ENCODE measurements at places on chromosomes 3 and 15. TPM values are rescaled to one million over a fixed set of nuclear protein-coding genes. Genes with fewer than 3 reads are reported as not detected.
A peak's percentile ranks its signal among the peaks of the same experiment; 100 is the strongest.

Gene TP63
- 4.3 TPM for total RNA-seq

Gene TJP1
- total RNA-seq: 143 TPM

Gene ACSBG1
- total RNA-seq: 11.6 TPM

Gene SYNM
- 32.5 TPM for total RNA-seq

Gene ESYT3
- 4.9 TPM for total RNA-seq

Gene MBNL1
- 108 TPM for total RNA-seq

Gene POPDC2
- 0.89 TPM for total RNA-seq

DNA sequence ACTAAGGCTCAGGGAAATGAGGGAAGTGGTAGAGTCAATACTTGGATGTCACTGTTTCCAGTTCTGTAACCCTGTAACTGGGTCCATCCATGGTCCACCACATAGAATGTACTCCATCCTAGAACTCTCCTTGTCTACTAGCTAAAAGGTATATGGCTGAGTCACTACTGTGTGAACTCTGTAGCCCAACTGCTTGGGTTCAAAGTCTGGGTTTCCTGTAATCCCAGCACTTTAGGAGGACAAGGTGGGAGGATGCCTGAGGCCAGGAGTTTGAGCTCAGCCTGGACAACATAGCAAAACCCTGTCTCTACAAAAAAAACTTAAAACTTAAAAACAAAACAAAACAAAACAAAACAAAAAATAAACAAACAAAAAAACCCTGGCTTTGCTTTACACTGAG, 5.3 kb upstream of the DIS3L start:
- no peaks in the 10 kb centered on the region for H3K27me3 ChIP-seq
- H3K27ac ChIP-seq: no peak overlapping the region
- H3K36me3 ChIP-seq: no peaks in the 10 kb centered on the region
- H3K4me3 ChIP-seq: no peak overlapping the region
- H3K4me1 ChIP-seq: peaks cover 10% of the 10 kb centered on the region

GRCh38 chr3:52327486-52328290, 11.6 kb downstream of the DNAH1 start:
- no peaks in the 10 kb centered on the region for H3K27me3 ChIP-seq
- H3K4me3 ChIP-seq: no peak overlapping the region
- H3K27ac ChIP-seq: no peak overlapping the region
- no peak for DNase-seq
- peaks cover 48% of the 10 kb centered on the region for H3K36me3 ChIP-seq

DNA sequence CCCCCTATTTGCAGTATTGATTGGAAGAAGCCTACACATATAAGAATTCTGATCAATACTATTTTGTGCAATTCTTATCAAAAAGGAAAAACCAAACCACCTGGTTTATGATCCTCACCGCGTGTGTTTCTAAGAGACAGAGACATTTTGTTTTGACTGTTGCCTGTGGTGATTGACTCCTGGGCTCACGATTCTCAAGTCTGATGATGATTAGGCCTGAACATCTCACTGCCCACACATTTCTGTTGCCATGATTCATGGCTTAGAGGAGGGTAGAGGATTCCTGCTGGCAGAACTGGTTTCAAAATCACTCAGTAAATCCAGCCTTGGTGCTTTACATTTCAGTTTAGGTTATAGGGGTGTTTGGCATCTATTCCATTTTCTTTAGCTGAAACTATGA, 88.3 kb upstream of the UBE3A start:
- peaks cover 7% of the 10 kb centered on the region for H3K4me1 ChIP-seq
- no peaks in the 10 kb centered on the region for H3K36me3 ChIP-seq
- no peaks in the 10 kb centered on the region for H3K27me3 ChIP-seq
- no peak overlapping the region for H3K4me3 ChIP-seq

DNA sequence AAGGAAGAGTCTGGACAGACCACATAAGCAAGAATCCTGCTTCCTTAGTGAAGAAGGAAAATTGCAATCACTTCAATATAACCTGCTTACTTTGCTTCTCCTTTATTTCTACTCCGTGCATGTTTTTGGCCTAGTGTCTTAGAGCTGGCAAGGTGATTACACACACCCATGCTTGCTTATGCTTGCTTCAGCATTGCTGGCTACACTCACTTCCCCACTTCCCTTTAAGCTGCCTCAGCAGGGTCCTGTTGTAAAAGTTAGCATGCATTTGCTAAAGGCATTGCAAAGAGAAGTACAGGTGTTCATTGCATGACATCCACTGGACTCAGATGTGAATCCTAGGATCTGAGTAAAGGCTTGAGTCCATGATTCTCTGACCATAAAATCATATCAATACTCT, 47.5 kb upstream of the STT3B start:
- H3K27me3 ChIP-seq: no peaks in the 10 kb centered on the region
- no peak overlapping the region for H3K4me3 ChIP-seq
- H3K27ac ChIP-seq: no peak overlapping the region
- DNase-seq: no peak

DNA sequence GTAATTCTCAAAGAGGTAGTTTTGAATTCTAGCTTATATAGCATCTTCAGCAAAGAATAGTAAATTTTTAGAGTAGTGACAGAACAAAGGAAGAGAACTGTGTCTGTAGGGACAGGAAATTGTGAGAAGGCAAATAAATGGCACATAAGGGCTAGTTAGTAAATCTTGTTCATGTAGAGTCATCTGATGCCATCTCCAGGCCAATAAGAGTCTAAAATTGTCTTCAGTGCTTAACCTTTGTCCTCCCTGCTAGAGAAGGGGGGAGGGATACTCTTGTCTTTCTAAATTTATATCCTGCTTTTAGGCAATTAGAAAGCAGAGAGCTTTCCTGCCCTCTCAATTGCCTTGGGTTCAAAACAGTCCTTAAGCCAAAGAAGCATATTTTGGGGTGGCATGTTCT, 87.0 kb upstream of the DNAJC19 start:
- H3K4me1 ChIP-seq: no peaks in the 10 kb centered on the region
- H3K36me3 ChIP-seq: no peaks in the 10 kb centered on the region
- no peaks in the 10 kb centered on the region for H3K27me3 ChIP-seq
- no peak for DNase-seq
- H3K27ac ChIP-seq: no peak overlapping the region

- DNase-seq: peak; percentile 69
- no peak within 1 kb of the TSS for H3K27ac ChIP-seq
- H3K4me1 ChIP-seq: peaks cover 31% of the 10 kb centered on the region
- peaks cover 20% of the 10 kb centered on the region for H3K27me3 ChIP-seq
- no peaks in the 10 kb centered on the region for H3K36me3 ChIP-seq
Observed at GRCh38 chr3:126523745-126524428, at the start of gene CHST13. TSS of gene CHST13 (plus strand) at chr3:126524155. CDS start at chr3:126524333, 178 bp downstream.

DNA sequence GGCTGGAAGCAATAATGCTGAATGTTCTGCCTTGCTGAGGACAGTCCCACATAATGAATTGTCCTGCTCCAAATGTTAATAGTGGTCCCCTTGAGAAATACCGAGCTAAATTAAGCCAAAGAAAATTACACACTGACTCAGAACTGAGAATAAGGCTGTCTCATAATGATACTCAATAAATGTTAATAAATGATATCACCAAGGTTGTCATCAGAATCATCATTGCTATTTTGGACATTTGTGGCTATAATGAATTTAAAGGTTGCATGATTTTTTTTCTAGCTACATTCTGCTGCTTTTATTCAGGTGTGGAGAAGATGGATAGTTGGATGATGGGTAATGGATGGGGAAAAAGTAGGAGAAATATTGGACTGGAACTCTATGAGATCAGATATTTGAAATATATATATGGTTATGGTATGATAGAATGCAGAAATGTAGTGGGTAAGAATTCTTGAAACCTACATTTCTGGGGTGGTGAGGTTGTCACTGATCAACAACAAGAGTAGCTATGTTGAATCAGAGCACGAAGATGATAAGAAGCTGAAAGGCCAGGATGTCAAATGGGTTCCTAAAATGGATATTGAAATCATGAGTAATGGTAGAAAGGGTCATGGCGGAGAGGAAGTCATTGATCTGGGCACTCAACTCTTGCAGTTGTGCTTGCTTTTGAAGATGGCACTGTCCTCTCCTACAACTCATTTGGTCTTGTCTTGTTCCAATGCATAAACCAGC, 12.8 kb downstream of the CHST2 start:
- H3K36me3 ChIP-seq: no peaks in the 10 kb centered on the region
- no peak overlapping the region for H3K4me3 ChIP-seq
- no peak overlapping the region for H3K27ac ChIP-seq
- no peaks in the 10 kb centered on the region for H3K27me3 ChIP-seq

DNA sequence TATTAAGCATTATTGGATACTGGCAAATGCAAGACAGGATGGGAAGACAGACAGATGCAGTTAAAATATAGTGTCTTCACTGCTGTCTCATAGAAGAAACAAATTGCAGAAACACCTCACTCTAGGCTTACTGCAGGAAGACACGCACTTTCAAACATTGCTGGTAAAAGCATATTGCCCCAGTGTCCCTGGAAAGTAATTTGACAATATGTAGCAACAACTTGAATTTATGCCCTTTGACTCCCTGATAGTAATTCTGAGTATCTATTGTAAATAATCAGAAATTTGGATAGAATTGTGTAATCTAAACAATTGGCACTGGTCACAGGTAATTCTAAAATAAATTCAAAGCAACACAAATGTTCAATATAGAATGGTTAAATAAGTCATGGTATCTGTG, 62.0 kb downstream of the MSL2 start:
- no peak overlapping the region for H3K4me3 ChIP-seq
- H3K27ac ChIP-seq: no peak overlapping the region
- no peaks in the 10 kb centered on the region for H3K27me3 ChIP-seq
- DNase-seq: no peak
- no peaks in the 10 kb centered on the region for H3K4me1 ChIP-seq

DNA sequence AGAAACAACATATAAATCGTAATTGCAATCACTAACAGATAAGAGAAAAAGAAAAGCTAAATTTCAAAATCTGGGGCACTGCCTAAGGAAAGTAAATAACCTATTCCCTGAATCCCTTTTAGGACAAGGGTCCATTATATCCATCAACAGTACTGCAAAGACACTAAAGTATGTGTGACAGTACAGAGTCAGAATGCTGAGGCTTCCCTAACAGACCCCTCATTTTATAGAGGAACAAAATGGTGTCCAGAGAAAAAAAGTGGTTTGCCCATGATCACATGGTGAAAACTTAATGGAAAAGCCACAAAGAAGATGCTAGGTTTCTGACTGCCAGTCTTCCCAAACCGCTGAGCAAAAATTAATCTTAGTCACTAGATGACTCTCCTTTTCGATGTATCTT, 93.8 kb downstream of the DHX30 start:
- H3K27ac ChIP-seq: no peak overlapping the region
- H3K27me3 ChIP-seq: no peaks in the 10 kb centered on the region
- H3K36me3 ChIP-seq: no peaks in the 10 kb centered on the region
- no peak overlapping the region for H3K4me3 ChIP-seq

DNA sequence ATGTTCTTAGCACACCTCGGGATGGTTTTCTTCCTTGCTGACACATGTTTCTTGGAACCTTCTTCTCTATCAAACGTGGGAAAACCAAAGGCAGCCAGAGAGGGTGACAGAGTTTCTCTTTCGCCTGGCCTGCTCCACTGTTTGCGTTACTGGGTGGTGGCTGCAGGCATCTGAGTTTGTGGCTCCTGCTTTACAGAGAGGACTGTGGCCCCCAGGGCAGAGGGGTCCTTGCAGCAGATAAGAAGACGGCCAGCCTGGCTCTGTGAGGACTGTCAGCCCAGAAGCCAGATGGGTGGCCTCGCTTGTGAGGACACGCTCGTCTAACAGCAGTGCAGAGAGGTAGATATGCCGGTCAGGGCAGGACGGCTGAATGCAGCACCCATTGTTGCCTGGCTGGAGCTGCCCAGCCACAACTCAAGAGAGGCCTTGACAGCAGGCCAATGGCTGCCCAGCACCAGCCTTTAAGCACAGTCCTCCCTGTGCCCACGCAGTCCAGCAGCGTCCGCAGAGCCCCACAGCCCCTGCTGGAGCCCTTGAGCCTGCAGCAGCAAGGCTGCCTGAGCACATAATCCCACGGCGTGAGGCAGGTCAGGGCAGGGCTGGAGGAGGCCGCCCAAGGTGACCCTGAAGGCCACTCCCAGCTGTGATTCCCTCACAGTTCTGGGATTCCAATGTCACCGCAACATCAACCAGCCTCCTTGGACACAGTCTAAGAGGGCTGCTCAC, 15.0 kb upstream of the SPTBN5 start:
- peaks cover 25% of the 10 kb centered on the region for H3K36me3 ChIP-seq
- DNase-seq: no peak
- no peaks in the 10 kb centered on the region for H3K27me3 ChIP-seq
- peaks cover 13% of the 10 kb centered on the region for H3K4me1 ChIP-seq

- no peak for DNase-seq
- no peaks in the 10 kb centered on the region for H3K27me3 ChIP-seq
- no peaks in the 10 kb centered on the region for H3K36me3 ChIP-seq
- H3K27ac ChIP-seq: no peak overlapping the region
Observed at GRCh38 chr15:99412082-99412481, 153.7 kb upstream of the MEF2A start.

DNA sequence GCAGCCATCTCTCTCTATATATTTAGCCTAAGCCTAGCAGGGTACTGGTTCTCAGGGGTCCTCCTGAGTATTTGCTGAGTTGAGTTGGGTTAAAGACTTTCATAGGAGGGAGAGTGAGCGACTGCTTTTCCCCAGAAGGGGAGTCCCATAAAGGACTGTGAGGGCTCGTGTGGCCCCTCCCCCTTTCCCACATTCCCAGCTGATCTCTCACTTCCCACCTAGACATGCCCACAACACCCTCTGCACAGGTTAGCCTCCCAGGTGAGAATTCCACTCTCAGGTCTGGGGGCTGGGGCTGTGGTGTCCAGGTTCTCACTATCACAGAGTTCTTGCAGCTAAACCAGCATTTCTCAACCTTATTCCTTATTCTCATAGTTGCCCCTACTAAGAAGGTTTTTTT, 15.8 kb downstream of the EPHB1 start:
- no peak overlapping the region for H3K4me3 ChIP-seq
- no peaks in the 10 kb centered on the region for H3K36me3 ChIP-seq
- no peaks in the 10 kb centered on the region for H3K4me1 ChIP-seq
- no peak overlapping the region for H3K27ac ChIP-seq

DNA sequence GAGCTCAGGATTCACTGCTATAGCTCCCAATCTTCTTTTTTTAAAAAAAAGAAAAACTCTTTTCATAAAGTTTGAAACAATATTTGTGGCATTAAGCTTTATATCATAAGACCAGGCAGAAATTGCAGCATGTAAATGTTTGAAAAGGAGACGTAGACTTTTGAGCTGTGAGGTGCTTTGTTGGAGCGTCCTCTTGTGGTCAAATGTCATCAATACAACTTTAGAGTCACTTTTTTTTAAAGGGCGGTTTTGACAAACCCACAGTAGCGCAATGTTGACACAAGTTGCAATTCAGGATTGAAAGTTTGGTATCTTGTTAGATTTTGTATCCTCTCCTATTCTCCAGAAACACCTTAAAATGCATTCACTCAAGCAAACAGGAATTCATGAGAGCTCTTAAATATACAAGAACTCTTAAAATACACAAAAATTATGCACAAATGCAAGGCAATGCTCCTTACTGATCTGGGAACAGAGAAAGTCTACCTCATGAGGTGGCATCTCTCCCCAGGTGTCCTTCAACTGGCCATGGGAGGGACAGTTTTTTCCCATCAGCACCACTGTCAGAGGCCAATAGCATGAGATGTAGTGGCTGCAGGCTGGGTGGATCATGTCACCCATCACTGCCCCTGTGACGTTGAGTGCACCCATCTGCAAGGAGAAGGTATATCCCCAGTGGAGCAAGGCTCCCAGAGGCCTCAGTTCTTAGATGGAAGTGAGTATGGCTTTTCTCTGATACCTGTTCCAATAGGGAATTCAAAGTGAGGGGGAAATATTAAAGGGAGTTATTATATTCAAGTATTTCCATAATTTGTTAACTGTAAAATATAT, 70.7 kb downstream of the ANXA2 start:
- H3K27me3 ChIP-seq: peaks cover 22% of the 10 kb centered on the region
- H3K4me1 ChIP-seq: peaks cover 4% of the 10 kb centered on the region
- no peak overlapping the region for H3K27ac ChIP-seq
- peak; percentile 75 for DNase-seq
- H3K36me3 ChIP-seq: no peaks in the 10 kb centered on the region
- H3K4me3 ChIP-seq: no peak overlapping the region

- H3K36me3 ChIP-seq: no peaks in the 10 kb centered on the region
- DNase-seq: no peak
- H3K4me3 ChIP-seq: no peak overlapping the region
- no peak overlapping the region for H3K27ac ChIP-seq
Observed at GRCh38 chr3:127195417-127195816, 2.5 kb downstream of the PRR23E start.
